Transverse colon (tissue), 4 donors: ENCODE measurements at places on chromosomes 7 and 10.

- DNase-seq, result no peak
Measured at GRCh38 chr7:81604075-81604807, 165.6 kb downstream of the HGF start.

DNA sequence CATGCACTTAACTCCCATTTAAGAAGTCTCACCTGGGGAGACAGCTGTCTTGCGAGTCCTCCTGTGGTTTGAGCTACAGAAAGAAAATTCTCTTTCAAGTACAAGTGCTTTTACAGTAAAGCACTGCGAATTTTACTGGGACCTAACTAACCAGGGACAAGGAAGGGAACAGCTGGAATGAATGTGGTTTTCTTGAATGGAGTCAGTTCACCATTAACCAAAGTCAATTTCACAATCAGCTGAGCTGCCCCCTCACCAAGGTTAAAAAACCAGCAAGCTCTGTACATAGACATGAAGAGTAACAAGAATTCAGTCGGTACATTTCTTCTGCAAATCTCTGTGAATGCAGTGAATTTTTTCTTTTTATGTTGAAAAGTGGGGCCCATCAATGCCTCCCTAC, 56.3 kb downstream of the GFRA1 start:
- DNase-seq, result no peak

DNA sequence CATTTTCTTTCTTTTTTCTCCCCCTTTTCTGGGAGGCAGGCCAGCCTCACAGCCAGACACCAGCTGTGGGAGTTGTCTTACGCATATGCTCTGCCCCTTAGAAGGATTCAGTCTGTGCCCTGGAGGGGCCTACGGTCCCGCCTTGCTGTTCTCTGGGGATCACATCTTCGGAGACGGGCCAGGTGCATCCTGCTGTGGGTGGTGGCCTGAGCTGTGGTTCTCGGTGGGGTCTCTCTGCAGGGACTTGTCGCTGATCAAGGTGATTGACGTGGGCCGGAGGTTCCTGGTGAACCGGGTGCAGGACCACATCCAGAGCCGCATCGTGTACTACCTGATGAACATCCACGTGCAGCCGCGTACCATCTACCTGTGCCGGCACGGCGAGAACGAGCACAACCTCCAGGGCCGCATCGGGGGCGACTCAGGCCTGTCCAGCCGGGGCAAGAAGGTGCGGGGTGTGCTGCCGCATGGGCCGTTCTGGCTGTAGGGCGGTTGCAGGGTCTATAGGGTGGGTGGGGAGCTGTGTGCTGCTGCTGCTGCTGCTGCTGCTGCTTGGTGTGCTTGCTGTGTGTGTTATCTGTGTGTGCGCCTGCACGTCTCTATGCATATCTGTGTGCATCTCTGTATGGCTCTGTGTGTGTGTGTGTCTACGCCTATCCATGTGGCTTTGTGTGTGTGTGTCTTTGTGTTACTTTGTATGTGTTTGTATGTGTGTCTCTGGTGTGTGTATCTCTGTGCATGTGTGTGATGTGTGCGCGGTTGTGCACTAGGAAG, 17.9 kb downstream of the PFKFB3 start:
- no peak for DNase-seq

DNA sequence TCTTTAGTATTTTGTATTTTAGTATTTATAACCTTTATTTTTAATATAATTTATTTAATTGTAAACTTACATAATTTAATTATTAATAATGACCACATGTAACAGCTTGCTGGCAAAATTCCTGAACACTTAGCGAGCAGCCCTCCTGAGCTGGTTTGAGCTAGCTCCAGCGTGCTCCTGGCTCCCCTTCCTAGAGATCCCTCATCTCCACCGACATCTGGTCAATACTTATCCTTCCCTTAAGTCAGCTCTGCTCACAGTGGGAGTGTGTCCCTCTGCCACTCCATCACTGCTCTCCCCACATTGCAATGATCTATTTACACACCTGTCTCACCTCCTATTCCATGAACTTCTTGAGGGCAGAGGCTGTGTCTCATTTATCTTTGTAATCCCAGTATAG, 20.6 kb upstream of the TBXAS1 start:
- no peak for DNase-seq

GRCh38 chr10:43939939-43940820, 291.5 kb upstream of the ZNF32 start:
- DNase-seq, result no peak

DNA sequence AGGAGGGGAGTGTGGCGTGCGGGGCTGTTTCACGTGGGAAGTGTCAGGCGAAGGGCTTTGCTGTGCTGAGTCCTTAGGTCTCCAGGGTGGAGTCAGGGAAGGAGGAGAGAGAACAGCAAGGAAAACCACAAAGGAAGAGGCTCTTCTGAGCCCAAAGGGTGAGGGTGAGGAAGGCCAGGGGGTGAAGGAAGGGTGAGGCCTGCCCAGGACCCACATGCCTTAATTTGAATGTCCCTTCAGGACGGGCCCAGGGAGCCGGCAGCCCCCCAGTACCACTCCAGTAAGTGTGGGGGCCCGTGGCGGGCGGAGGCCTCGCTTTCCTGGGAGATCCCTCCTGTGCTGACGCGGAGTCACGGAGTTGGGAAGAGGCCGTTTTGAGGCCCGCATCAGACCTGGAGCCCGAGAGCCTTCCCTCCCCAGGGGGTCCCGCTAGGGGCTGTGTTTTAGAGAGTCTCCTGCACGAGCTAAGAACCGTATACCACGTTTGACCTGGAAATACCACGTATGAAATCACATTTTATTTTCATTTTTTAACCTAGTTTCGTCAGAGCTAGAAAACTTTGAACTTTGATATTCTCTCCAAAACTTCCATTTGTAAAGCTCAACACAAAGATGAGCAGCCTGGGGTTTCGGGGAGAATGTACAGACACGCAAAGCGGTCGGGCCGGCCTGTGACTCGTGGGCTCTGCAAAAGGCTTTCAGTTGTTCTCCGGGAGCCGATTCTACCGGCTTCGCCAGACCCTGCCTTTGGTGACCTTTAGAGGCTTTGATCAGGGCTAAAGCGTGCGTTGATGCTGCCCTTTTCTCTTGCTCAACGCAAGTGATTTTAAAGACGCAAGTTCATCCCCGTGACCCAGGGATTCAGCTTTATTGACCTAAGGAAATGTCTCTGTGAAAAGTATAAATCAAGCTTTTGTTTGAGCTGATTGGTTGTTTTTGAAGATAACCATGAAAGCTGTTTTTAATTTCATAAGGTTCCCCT, 23.6 kb upstream of the TTYH3 start:
- DNase-seq, result no peak

GRCh38 chr10:91163869-91164474, 56.5 kb upstream of the PCGF5 start:
- DNase-seq, result peak; percentile 79

DNA sequence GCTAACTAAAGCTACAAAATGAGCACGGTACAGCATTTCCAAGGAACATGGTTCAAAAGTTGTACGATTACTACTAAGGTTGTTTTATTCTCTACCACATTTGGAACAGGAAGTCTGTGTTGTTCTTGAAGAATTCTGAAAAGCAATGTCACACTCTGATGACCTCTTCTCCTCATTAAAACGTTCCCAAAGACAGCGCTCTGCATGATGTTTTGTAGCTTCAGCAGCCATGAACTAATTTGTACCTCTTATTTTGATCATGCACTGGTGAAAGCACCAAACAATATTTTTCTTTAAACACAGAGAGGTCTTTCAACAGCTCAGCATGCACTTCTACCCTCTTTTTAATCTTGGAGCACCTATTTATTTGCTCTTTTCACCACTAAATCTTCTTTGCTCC, 75.0 kb upstream of the TES start:
- DNase-seq, result no peak

- DNase-seq, result no peak
Measured at GRCh38 chr10:64365663-64366062, 844.5 kb downstream of the REEP3 start.

DNA sequence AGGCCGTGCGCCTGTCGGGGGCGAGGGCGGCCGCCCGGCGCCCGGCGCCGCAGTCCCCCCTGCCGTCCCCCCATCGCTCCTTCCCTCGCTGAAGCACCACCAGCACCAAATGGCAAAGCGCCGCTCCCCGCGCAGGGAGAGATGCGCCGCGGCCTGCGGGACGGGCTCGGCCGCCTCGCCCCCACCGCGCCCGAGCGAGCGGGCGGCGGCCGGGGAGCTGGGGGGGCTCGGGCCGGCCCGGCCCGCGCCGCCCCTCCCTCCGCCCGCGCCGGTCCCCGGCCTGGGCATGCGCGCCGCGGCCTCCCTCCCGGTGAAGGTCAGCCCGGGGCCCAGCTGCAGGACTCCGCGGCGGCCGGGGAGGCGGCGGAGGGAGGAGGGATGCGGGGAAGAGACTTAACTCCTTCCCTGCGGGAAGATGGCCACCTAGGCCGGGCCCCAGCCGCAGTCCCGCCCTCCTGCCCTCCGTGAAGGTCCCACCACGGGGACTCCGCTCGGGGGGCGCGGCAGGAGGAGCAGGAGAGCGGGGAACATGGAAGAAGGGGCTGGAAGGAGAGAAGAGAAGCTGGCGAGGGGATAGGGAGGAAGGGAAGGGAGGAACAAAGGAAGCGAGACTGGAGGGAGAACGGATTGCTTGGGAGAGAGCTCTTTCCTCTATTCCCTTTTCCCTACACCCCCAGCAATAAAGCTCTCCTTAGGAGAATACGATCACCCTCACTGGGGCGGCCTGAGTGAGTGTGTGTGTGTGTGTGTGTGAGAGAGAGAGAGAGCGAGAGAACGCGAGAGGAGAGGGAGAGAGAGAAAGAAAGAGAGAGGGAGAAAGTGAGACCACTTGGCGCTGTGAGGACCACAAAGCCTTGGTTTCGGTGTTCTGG, 3.4 kb upstream of the SMARCD3 start:
- DNase-seq, result peak; percentile 54

DNA sequence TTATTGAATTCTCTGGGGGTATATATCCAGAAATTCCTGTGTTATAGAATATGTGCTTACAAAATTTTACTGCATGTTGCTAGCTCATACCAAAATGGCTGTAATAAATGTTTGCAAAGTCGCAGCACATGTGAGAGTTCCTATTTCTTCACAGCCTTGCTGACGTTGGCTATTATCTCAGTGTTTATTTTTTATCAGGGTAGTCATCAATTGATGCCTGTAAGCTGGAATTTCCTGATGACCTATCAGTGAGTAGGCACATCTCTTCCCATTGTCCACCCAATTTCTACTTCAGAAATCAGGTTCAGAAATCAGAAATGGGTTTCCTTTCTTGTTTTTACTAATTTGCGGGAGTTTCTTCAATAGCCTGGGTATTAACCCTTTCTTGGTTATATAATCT, 268.1 kb upstream of the FZD8 start:
- DNase-seq, result no peak

- no peak for DNase-seq
Measured at GRCh38 chr7:48427671-48428070, 256.4 kb downstream of the ABCA13 start.

DNA sequence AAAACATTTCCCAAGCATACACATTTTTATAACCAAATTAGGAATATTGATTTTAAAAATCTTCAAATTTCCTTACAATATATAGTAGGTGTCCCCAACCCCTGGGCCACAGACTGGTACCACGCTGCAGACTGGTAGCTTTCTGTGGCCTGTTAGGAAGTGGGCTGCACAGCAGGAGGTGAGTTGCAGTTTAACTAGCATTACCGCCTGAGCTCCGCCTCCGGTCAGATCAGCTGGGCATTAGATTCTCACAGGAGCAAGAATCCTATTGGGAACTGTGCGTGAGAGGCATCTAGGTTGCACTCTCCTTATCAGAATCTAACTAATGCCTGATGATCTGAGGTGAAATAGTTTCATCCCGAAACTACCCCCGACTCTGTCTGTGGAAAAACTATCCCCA, 62.1 kb downstream of the ZWINT start:
- DNase-seq, result no peak

DNA sequence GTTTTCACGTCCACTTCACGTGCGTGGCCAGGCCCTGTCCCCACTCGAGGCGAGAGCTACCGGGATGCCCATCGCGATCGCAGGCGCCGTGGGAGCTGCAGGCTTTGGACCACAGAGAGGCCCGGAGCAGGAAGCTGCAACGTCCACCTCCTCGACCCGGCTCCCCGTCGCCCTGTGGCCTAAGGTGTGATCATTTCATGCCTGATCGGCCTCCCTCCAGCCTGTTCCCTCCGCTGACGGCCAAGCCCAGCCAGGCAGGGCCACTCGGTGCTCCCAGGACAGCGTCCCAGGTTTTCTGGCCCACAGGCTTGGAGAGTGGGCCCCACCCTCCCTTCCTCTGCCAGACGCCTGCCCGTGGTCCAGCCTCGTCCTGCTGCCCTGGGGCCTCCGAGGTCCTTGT, 19.6 kb downstream of the KNDC1 start:
- DNase-seq, result no peak

DNA sequence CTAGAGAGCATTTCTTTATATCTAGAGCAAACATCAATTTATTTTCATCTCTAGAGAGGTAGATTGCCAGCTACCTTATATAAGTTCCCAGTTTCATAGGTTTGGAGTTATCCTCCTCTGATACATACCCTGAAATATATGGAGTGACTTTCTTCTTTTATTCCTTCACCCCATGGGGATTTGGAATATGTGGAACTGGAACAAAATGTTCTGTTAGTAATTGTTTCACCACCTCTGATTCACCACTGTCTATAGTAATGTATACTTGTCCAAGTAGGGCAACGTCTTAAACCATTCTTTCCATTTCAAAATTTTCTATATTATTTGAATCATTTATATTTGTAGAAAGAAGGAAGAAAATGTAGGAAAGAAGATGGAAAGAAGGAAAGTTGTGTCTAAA, 511.2 kb upstream of the KCND2 start:
- DNase-seq, result no peak

GRCh38 chr10:22612318-22612717, 102.1 kb downstream of the PIP4K2A start:
- no peak for DNase-seq
